Activated CD4-positive, alpha-beta memory T cell treated with anti-CD3 and anti-CD28 coated beads, Interleukin-2, amount 10 ng/mL, durations not matched to agents 7 days and 5 days (primary cell): ENCODE measurements at places on chromosomes 2 and 18. TPM values are rescaled to one million over a fixed set of nuclear protein-coding genes. Genes with fewer than 3 reads are reported as not detected.

DNA sequence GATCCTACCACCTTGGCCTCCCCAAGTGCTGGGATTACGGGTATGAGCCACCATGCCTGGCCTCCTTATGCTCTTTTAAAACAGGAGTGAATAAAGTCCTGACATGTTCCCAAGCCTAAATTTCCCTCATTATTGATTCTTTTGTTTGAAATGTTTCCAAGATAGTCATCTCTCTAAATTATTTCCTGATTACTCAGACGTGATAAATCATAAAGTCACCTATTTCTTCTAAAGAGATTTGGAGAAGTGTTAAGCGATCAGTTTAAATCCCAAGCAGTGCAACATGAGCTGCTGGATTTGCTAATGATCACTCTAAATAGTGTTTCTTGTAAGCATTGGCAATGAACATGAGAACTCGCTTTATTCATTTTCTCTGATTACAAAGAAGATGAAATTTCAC lies 51.8 kb downstream of the PMAIP1 start:
- H3K36me3 ChIP-seq: no peaks in the 10 kb centered on the region
- H3K4me3 ChIP-seq: no peak overlapping the region
- DNase-seq: no peak
- no peak overlapping the region for H3K27ac ChIP-seq
- H3K27me3 ChIP-seq: no peaks in the 10 kb centered on the region

DNA sequence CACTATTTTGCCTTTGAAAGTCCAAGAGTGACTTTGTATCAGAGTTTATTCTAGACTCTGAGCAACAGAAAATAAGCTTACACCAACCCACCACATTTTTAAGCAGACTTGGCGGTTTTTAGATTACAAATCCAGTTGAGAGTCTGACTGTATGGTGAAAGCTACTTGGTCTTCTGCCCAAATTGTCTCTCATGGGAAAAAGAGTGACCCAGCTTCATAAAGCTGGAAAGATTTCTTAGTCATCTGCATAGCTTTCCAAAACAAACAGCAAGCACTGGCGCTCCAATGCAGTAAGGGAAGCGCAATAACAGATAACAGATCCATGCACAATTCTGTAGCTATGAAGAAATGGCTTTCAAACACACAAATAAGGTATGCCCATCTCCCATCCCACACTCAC lies 7.1 kb downstream of the DSG1 start:
- no peaks in the 10 kb centered on the region for H3K36me3 ChIP-seq
- no peak overlapping the region for H3K4me3 ChIP-seq
- no peaks in the 10 kb centered on the region for H3K4me1 ChIP-seq
- H3K27ac ChIP-seq: no peak overlapping the region
- H3K27me3 ChIP-seq: no peaks in the 10 kb centered on the region

- H3K27ac ChIP-seq: no peak overlapping the region
- H3K36me3 ChIP-seq: peaks cover 12% of the 10 kb centered on the region
- H3K27me3 ChIP-seq: no peaks in the 10 kb centered on the region
- peaks cover 18% of the 10 kb centered on the region for H3K4me1 ChIP-seq
- H3K4me3 ChIP-seq: no peak overlapping the region
- DNase-seq: no peak
These were observed 9.7 kb downstream of the E2F6 start for GRCh38 chr2:11456251-11456650.

DNA sequence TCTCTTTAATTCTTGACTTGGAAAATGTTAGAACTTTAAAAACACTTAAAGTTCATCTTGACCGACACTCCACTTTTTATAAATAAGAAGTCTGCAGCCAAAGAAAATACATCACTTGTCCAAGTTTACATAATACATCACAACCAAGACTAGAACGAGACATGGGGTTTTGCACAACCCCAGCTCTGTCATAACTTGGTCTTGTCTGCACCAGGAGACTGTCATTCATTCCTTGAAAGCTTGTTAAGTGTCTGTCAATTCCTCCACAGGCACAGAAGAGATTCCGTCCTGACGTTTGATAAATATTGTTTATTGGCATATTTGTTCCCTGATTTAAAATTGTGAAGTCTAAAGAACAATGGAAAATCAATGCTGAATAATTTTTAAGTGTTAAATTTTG lies 139.5 kb upstream of the SETBP1 start:
- no peak overlapping the region for H3K27ac ChIP-seq
- H3K4me3 ChIP-seq: no peak overlapping the region
- H3K4me1 ChIP-seq: no peaks in the 10 kb centered on the region
- no peak for DNase-seq

- H3K27ac ChIP-seq: no peak overlapping the region
- no peak for DNase-seq
- H3K4me3 ChIP-seq: no peak overlapping the region
- no peaks in the 10 kb centered on the region for H3K36me3 ChIP-seq
- no peaks in the 10 kb centered on the region for H3K4me1 ChIP-seq
- peaks cover 2% of the 10 kb centered on the region for H3K27me3 ChIP-seq
These were observed 29.5 kb upstream of the SP5 start for GRCh38 chr2:170685591-170685990.

TRPM8 gene
- not detected for total RNA-seq

HOXD9 gene
- not detected for total RNA-seq
